ENCODE measurements at places on chromosomes 7 and 10.

DNA sequence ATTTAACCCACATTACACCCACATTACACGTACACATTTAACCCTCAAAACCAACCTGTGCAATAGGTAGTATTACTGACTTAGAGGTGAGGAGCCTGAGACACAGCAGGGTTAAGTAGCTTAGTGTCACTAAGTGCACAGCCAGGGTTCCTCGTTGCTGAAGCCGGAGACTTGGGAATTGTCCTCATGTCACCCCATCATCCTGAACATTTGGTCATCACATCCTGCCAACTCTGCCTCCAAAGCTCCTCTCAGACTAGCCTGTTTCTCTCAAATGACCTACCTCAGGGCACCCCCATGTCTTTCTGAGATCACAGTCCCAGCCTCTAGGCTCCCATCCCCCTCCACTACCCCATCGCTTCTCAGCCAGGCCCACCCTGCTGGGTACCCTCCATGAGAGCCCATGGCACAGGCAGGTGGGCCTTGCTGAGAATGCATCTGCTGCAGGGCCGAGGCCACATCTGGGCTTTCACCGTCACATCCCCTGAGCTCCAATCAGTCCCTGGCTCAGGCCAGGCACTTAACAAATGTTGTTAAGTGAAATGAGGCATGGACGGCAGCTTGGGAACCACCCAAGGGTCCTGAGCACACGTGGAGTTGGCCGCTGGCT, 21.1 kb upstream of the PCBD1 start:
- no peak for DNase-seq

DNA sequence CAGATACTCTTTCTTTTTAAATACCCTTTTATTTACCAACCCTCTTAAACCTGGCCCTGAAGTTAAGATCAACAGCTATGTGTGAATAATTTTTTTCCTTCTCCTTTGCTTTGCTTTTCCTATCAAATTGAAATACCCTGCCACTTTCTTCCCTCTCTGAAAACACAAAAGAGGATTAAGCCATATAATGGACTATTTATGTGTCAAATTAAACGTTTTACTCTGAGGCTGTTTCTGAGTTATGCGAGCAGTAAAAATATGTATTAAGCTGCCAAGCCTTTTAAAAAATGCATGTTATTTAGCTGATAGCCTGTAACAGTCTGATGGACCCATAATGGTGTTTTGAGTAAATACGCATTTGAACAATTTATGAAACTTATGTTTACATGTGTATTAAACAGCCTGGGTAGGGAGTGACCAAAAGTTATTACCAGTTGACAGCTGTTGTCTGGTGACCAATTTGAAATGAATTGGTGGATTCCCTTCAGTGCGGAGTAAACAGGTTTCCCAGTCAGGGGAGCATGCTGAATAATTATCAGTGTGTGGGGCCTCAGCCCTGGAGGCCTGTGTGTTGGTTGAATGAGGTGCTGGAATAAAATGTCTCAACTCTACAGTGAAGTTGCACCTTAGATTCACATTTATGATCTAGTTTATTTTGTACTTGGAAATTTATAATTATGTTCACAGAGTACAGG, 89.6 kb downstream of the AUTS2 start:
- no peak for DNase-seq

- DNase-seq: no peak
Observed at GRCh38 chr7:28024786-28025334, 155.7 kb downstream of the JAZF1 start.

DNA sequence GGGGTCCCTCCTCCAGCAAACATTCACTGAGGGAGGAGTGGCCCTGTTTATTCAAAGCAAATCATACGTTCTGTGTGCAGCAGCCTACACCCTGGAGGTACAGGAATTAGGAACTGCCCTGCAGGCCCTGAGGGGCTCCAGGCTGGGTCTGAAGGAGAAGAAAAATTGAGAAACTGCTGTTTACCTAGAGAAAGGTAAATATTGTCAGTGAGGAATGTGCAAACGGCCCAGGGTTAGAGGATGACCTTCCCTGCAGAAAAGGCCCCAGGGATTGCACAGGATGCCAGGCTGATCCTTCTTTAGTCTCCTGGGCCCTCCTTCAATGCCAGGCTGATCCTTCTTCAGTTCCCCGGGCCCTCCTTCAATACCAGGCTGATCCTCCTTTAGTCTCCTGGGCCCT, 5.7 kb downstream of the CALML5 start:
- DNase-seq: no peak

- DNase-seq: no peak
Observed at GRCh38 chr10:5592070-5592469, 67.3 kb downstream of the CALML3 start.

GRCh38 chr7:84492098-84493034, 297.8 kb upstream of the SEMA3A start:
- no peak for DNase-seq

GRCh38 chr10:58479045-58479444, 33.6 kb upstream of the BICC1 start:
- DNase-seq: no peak

DNA sequence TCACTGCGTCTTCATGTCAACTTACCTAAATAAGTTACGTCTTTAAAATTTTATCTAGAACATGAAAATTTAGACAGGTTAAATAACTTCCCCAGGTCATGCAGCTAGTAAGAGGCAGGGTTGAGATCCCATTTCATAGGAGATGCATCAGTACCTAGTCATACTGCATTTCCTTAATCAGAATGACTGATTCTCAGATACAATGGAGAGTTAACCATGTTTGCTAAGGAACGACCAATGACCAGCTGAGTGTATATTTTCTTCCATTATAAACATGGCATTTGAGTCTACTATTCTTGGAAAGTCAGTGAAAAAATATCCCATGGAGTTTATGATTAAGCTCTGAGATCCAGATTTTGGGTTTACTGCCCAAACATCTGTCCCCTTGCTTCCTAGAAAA, 39.6 kb downstream of the ENTPD1 start:
- no peak for DNase-seq

GRCh38 chr10:25552283-25552919, 377.6 kb downstream of the GPR158 start:
- DNase-seq: no peak

DNA sequence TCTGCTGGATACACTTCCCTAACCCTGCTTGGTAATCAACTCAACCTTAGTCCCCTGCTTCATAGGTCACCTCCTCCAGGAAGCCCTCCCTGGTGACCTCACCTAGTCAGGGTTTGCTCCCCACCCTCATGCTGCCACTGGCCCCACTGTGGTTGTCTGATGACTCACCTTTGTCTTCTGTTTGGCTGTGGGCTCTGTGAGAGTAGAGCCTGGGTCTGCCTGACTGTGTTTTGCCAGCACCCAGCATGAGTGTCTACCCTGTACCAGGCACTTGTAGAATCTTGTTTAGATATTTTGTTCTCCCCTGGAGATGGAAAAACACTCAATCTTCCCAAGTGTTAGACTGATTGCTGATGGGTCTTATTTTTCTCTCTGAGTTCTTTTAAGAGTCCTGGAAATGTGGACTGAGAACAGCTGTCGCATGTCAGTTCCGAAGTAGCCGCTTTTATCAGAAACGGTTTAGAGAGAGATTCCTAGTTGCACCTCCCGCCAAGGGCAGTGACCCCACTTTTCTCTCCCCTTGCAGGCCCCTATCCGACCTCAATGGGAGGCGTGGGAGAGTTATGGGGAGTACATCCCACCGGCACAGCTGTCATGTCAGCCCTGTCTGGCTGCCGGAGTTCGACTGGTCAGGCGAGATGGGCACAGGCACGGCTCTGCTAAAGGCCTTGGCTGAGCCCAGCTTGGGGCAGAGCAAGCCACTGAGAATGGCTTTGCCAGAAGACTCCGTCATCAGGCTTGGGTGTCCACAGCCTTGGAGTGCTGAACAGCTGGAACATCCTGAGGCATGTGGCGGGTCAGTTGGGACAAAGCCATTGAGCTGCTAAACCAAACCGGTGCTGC, 134.3 kb downstream of the GRK5 start:
- DNase-seq: peak; percentile 22

- DNase-seq: no peak
Observed at GRCh38 chr7:153832160-153832559, 220.0 kb upstream of the DPP6 start.

DNA sequence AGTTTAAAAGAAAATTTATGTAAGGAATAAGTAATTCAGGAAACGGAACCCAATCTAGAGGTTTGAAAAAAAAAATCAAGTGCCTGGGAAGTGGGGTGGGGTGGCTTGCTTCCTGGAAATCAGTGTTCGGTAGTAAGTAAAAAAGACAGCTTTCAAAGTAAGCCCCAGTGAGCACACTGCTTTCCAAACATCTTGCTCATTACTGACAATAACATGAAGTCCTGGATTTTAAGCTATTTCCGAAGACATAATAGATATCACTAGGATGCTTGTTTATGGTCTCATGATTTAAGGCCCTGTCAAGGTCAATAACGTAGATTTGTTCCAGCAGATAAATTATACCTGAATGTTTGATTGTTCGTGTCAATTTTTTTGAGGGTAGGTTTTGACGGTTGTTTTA, 1.3 kb downstream of the STAMBPL1 start:
- DNase-seq: no peak

DNA sequence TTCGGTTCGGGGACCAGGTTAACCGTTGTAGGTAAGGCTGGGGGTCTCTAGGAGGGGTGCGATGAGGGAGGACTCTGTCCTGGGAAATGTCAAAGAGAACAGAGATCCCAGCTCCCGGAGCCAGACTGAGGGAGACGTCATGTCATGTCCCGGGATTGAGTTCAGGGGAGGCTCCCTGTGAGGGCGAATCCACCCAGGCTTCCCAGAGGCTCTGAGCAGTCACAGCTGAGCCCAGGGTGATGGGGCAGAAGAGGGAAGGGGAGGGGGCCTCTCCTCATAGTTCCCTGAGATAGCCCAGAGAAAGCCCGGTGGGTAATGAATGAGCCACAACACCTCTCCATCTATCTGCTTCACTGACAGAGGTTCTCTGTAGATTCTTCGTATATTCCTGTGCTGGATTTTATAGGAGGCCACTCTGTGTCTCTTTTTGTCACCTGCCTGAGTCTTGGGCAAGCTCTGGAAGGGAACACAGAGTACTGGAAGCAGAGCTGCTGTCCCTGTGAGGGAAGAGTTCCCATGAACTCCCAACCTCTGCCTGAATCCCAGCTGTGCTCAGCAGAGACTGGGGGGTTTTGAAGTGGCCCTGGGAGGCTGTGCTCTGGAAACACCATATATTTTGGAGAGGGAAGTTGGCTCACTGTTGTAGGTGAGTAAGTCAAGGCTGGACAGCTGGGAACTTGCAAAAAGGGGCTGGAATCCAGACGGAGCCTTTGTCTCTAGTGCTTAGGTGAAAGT, 16.4 kb downstream of the PRSS2 start:
- no peak for DNase-seq

- DNase-seq: no peak
Observed at GRCh38 chr10:89531359-89531758, 4.0 kb downstream of the SLC16A12 start.

DNA sequence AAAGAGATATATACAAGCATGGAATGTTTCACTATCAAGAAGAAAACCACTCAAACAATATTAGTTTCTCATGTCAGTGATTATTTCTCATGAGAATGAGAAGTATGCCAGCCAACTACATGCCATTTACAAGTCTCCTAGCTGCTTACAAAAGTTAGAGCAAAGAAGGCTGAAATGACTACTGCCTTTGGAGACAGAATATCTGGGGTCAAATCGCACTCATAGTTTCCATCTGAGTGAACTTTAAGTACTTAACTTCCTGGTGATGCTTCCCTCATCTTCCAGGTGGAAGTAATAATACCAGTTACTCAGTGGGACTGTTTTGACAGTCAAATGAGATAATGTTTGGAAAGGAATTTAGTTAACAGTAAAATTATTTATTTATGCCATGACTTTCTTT, 42.0 kb upstream of the RHOBTB1 start:
- no peak for DNase-seq

DNA sequence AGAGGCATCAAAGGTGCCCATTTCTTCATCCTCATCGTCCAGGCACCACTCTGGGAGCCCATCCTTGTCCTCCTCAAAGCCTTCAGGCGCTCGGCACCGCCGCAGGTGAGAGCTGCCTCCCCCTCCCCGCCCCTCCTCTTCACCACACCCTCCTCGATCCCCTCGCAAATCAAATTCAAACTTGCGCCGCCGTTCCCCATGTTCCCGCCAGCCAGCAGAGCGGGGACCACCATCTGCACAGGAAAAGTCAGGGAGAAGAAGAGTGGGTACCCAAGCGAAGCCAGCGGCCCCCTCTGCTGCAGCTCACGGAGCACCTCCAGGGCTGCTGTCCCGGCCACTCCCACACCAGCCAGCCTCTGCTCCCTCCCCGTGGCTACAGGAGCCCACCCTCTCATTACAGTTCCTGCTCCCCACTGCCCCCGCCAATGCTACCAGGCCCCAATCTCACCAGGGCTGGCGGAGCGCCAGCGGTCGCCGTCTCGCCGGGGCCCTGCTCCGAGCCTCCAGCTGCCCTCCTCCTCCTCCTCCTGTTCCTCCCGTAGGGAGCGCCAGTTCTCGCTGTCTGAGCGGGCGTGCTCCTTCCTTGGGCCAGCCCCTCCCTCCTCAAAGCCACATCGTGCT, 7.7 kb downstream of the GIGYF1 start:
- no peak for DNase-seq

DNA sequence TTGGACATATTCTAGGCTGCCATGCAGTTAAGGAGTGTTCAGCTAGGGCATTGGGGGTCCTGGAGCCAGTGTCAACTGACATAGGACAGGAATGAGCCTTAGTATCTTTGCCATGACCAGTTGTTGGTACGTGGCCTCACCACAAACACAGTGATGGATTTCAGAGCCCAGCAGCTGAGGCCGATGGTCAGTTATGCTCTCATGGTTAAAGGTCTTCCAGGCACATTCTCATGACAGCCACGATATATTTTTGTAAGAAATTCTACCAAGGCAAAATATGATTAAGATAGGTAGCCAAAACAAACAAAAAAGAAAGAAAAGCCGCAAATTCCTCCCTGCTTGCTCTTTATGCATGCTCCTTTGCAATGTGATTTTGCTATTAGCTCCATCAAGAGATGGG, 47.8 kb downstream of the CDHR3 start:
- no peak for DNase-seq

GRCh38 chr7:72751978-72752377, 76.0 kb downstream of the TYW1B start:
- DNase-seq: no peak

GRCh38 chr10:43204943-43205671, 61.8 kb downstream of the RASGEF1A start:
- no peak for DNase-seq

DNA sequence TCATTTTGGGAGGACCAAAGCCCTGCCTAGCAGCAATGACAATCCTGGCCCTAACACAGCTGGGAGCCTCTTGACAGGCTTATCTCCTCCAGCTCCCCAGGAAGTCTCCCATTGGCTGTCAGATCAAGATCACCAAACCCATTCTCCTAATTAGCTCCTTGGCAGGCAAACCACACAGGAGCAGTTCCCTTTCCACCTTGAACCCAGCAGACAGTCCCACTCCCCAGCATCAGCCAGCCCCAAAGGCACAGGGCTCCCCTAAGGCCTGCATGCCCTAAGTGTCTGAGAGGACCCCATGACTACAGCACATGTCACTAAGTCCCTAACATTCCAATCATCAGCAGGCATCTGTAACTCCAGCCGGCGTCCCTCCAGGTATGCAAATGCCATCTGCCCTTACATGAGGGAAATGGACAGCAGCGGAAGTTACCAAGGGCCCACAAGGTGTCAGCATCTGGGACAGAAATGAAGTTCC, 348.5 kb downstream of the KCNMA1 start:
- no peak for DNase-seq

All from activated CD8-positive, alpha-beta memory T cell treated with anti-CD3 and anti-CD28 coated beads for 4 hours (primary cell).